ENCODE measurements at places on chromosomes 4 and X.

- no peak for DNase-seq
These were observed 36.9 kb upstream of the SPRY1 start for GRCh38 chr4:123359449-123360315.

- DNase-seq: no peak
These were observed 247.4 kb upstream of the GIMD1 start for GRCh38 chr4:106615961-106616360.

GRCh38 chr4:140719686-140720085 lies 36.5 kb downstream of the TBC1D9 start:
- no peak for DNase-seq

DNA sequence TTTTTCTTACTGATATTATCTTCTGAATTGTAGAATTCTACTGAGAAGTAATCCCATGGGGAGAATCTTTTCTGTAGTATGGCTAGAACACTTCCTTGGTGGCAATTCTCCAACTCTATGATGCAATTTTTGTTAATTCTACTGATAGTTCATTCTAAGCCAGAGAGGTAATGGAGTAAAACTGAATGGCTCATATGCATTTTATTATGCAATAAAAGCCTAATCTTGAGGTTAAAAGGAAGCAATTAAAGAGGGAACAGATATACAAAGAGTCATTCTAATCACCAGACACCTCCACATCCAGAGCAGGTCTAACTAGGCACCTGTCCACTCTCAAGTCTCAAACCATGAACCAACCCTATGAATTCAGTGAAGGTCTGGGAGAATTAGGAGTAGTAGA lies 9.7 kb downstream of the RAP2C start:
- DNase-seq: no peak

- no peak for DNase-seq
These were observed 82.4 kb downstream of the DCUN1D4 start for GRCh38 chr4:51925307-51925706.

DNA sequence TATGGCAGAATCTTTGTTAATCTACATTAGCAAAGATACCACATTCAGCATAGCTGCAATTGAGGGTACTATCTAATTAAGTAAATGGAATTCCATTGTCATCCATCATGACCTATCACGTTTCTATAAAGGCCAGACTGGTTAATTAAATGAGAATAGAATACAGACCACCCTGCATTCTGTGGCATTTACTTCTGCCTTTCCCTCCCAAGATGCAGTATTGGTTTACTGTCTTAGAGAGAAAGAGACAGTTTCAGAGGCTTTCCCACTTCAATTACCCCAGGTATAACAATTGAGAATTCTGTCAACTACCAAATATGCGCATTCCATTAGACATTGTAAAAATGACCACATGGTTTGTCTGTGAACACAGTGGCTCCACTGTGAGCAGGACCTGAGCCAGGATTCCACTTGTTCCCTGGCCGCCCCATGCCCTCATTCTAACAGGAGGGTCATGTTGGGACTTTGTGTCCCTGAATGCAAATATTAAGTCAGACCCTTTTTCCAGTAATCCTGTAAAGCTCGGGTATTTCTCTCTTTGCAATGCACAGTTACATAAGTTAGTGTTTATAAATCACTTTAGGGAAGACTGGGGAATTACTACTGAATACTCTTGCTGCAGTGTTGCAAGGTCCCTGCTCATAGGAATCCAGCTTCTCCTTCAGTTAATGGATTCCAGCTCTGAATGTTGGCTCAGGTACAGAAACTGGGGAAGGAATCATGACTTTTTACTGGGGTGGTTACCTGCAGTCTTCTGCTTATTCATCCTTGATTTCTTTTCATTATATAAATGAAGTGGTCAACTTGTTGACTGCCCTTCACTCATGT lies 261.0 kb downstream of the PDGFC start:
- DNase-seq: no peak

DNA sequence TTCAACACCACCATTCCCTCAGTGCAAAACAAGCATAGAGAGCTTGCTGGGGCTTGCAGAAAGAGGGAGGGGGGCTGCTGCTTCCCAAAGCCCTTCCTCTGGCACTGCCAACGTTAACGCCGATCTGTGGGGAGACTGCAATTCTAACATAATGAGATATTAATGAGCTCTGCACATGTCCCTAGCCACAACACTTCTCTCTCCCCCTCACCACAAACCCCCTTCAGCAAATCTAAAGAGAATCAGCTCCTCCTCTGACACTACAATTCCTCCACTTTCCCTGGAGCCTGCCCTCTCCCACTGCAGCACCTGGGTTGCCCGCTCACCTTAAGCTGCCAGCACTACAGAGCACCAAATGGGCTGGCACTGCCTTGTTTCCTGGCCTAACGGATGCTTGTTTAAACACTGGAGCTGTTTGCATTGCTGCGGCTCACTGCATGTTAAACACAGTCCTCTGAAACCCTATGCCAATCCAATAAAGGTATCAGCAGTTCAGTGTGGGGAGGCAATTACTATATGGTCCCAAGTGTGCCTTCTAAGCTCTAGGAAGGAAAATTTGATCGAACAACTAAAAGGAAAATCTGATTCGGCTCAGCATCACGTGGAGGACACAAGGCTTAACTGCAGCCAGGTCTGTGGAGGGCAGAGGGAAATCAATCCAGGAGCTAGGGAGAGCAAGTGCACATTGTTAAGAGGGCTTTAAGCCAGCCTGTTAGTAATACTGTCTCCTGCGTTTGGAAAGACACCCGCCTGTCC lies 232.4 kb downstream of the MAML3 start:
- DNase-seq: peak; percentile 87

- no peak for DNase-seq
These were observed 171.8 kb downstream of the ARAP2 start for GRCh38 chr4:36072529-36072928.

DNA sequence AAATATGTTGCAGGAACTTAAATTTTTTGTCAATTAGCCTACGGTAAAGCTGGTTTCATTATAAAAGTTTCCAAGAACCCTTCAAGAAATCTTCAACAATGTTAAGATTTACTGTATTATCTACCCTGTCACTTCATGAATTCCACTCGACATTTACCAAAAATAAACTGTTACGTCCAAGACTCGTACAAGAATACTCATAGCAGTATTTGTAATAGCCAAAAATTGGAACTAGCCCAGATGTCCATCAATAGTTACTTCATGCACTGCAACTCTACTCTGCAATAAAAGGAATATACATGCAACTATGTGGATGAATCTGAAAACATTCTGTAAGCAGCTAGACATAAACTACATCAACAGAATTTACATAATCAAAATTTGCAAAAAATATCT lies 13.4 kb downstream of the RBMX start:
- DNase-seq: no peak

GRCh38 chr4:2878346-2878745 lies 34.7 kb downstream of the ADD1 start:
- no peak for DNase-seq

DNA sequence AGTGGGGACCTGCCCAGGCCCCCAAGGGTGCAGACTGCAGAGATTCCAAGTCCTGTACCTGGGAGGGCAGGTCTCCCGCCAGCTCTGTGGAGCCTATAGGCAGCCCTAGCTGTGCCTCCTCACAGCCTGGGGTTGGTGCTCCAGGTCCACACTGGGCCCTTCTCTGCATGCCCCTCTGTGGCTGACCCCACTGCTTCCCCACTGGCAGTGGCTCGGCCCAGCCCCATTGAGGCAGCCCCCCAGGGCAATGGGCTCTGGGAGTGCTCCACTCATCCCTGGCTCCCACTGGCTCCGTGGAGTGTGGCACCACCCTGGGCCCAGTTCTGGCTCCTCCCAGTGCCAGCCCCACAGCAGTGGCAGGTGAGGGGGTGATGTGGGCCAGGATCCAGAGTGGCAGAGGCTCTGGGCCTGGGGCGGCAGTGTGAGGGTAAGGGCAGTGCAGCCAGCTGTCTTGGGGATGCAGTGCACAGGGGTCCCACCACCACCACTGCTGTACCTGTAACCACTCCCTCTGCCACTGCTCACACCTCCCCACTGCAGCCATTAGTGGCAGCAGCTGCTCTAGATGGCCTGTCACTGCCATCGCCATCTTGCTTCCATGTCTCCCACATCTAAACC lies 312.2 kb downstream of the GPM6A start:
- DNase-seq: no peak

- DNase-seq: no peak
These were observed 57.5 kb downstream of the TEC start for GRCh38 chr4:48212165-48212564.

DNA sequence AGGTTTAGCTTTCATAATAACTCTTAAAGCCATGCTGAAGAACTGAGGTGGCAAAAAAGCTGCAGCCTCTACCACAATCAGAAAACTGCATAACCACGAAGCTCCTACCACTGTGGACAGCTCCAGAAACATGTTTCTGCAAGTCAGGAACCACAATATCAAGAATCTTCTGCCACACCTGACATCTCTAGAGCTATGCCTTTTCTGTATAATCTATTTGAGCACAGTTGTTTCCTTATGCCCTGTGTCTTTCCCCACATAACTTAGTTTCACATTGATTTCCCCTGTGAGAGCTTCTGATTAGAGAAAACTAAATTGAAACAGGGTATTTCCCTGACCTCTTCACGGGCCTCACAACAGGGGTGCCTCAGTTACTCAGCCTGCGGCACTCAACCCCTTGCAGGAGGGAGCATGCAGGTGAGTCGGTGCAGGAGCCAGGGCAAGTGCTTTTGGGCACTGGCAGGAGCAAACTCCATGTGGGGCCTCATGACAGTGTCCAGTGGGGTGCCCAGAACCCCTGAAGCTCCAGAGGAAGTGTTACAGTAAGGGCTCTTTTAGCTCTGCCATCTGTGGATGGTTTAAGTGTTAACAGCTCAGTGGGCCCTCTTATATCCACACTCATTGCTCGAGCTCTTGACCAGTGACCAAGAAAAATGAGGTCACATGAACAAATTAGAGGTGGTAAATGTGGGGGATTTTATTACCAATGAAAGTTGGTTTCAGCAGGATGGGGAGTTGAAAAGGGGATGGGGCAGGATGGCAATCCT lies 132.8 kb upstream of the BMP3 start:
- DNase-seq: no peak

DNA sequence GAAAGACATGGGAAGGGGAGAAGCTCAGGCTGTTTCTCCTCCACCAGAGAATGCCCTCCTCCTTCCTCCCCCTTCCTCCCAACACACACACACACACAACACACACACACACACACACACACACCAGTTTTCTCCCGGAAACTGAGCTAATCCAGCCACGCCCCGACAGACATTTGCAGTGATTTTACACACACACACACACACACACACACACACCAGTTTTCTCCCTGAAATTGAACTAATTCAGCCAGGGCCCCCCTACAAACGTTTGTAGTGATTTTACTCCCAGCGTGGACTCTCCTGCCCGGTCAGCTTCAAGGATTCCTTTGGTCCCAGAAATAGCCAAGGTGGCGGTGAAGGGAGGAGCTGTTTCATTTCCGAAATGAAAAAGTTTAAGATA lies 32.9 kb upstream of the STX18 start:
- peak; percentile 65 for DNase-seq

GRCh38 chr4:78297116-78297800 lies 240.1 kb downstream of the FRAS1 start:
- no peak for DNase-seq

DNA sequence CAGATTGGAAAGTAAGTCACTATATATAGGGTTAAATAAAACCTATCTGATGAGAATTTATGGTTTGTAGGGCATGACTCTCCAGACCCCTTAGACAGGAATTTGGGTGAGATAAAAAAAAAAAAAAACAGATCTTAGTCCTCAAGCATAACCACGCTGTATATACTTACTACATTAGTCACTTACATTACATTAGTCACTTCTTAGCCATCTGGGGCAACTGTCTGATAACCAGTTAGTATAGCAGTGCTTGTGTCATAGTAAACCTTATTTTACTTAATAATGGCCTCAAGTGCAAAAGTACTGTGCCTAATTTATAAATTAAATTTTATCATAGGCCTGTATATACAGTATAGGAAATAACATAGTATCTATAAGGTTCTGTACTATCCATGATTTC lies 60.2 kb upstream of the RPS6KA6 start:
- no peak for DNase-seq

All from NCI-H1417 (cell line).